ENCODE measurements at places on chromosomes 11 and 22.

- DNase-seq: no peak
Measured at GRCh38 chr11:69848201-69848600, 29.0 kb upstream of the FGF3 start.

DNA sequence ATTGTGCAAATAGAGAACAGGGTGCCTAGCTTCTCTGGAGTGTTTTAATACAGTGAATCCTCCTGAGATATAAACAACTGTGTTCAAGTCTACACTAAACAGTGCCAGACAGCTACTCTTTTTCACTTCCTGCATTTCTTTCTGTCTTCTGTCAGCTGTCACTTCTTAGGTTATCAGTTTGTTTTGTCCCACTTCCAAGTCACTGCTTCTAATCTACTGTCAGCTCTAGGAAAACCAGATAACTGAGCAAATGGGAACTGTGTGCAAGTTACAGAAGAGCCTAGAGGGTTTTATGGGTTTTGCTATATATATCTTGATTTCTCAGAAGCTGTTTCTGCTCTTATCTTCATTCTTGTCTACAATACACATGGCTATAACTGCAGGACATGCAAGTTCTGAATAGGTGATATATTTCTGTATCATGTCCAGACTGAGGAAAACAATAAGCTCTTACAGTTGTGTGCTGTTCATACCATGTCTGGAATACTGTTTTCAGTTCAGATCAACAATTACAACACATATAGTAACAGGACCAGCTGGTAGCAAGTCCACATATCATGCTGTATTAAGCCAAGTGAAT, 5.8 kb downstream of the PITPNB start:
- DNase-seq: no peak

DNA sequence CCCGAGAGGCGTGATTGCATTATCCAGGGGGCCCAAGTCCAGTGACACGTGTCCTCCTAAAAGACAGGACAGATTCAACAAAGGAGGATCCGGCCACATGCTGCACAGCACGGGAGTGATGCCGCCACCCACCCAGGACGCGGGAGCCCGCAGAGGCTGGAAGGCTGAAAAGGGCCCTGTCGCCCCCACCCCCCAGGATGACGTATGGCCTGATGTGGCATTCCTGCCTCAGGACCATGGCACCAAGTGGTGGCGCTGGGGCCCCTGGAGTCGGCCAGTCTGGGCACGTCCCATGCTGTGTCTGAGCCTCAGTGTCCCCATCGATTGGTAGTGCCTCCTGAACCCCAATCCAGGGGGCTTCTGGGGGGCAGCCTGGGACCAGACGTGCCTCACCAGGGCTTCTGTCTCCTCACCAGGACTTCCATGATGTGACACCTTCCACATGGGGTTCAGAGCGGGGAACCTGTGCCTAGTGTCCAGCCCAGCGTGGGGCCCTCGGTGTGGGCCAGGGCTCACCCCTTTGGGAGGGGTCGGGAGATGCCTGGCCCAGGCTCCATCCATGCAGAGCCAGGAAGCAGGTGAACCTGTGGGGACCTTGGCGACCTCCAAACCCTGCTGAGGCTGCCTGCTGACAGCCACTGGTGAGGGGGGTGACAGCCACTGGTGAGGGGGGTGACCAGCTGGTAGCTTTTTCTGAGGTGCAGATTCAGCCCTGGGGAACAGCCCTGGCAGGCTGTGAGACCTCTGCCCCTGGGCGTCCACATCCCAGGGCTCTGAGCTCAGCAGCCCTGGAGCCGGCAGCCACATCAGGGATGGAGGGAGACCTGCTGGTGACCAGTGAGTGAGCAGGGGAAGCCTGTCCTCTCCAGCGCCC, 75.3 kb downstream of the KCNQ1 start:
- DNase-seq: peak; percentile 9

DNA sequence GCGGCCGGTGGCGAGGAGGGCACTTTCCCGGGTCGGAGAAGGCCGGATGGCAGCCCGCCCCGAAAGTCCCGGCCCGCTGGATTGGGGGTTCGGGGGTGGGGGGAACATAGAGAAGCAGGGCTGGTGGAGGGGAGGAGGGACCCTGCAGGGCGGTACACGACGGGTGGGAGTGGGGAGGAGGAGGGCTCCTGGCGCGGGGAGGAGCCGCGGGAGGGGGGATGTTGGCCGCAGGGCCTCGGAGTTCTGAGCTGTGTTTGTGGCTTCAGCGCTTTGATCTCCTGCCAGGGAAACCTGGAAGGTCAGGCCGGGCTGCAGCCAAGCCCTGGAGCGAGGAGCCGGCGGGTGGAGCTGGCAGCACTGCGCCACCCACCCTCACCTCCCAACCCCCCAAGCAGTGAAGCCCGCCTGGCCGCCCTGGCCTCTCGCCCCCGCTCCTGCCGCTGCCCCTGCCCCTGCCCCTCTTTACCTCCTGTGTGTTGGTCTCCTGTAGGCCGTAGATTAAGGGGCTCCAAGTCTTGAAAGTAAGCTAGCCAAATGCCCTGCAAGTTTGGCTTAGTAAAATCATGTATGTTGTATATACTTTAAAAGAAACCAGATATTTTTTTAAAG, 30.9 kb downstream of the C22orf31 start:
- DNase-seq: peak; percentile 86

GRCh38 chr11:48095779-48096470, 115.6 kb downstream of the PTPRJ start:
- DNase-seq: no peak

GRCh38 chr11:103488031-103488461, 378.8 kb downstream of the DYNC2H1 start:
- DNase-seq: no peak

- DNase-seq: no peak
Measured at GRCh38 chr11:45332276-45332934, 46.3 kb upstream of the SYT13 start.

DNA sequence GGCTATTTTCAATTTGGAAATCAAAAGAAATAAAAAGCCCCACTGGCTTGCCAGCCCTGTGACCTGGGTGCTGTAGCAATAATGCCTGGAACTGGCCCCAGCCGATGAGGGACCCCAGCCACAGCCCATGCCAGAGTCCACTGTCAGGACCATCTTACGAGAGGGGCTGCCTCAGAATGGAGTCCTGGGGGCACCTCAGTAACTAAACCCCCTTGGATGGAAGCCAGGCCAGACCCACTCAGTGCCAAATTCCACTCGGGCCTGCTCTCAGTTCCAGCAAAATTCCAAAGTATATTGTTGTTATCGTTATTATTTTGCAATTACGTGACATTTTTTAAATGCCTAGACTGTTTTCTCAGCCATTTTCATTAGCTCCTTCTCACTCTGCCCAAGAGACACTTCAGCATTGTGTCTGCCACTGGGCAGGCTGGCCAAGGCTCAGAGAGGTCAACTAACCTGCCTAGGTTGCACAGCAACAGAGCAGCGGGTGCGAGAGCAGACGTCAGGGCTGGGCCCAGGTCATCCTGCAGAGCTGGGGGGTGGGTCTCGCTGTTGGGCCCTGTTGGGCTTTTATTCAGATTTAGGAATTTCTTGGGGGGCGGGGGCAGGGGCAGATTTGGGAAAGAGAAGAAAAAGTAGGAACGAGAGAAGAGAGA, 19.5 kb downstream of the CDKN1C start:
- DNase-seq: no peak

DNA sequence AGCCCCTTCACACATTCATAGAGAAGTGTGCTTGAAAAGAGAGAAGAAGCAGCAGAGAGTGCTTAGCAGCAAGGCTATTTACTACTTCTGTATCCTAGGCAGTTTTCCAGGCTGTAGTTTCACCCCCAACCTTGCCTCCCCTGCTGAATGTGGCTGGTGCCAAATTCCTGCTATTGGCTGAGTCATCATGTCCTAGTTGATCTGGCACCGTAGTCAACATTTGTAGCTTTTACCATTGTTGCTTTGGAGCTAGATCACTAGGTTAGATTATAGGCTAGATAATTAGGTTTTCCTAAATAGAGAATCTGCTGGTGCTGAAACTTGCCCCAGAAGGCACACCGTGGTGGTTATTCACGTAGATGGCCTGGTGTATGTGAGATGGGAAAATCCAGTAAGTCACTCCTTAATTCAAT, 32.7 kb downstream of the ARHGAP42 start:
- peak; percentile 71 for DNase-seq

- no peak for DNase-seq
Measured at GRCh38 chr11:16406226-16406625, 49.9 kb upstream of the SOX6 start.

DNA sequence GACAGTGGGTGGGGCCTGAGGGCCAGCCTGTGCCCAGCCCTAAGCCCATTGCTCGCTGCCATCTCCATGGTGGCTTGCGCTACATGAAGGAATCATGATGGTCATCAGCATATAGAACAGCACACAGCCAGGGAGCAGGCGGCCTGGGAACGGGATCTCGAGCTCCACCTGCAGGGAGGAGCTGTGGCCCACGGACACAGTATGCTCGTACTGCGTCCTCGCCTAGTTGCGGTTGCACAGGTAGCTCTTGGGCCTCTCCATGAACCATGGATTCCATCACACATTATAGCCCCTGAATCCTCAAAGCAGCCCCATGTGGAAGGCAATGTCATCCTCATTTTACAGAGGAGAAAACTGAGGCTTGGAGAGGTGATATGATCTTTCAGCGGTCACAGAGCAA, 15.1 kb downstream of the SEC14L4 start:
- no peak for DNase-seq

DNA sequence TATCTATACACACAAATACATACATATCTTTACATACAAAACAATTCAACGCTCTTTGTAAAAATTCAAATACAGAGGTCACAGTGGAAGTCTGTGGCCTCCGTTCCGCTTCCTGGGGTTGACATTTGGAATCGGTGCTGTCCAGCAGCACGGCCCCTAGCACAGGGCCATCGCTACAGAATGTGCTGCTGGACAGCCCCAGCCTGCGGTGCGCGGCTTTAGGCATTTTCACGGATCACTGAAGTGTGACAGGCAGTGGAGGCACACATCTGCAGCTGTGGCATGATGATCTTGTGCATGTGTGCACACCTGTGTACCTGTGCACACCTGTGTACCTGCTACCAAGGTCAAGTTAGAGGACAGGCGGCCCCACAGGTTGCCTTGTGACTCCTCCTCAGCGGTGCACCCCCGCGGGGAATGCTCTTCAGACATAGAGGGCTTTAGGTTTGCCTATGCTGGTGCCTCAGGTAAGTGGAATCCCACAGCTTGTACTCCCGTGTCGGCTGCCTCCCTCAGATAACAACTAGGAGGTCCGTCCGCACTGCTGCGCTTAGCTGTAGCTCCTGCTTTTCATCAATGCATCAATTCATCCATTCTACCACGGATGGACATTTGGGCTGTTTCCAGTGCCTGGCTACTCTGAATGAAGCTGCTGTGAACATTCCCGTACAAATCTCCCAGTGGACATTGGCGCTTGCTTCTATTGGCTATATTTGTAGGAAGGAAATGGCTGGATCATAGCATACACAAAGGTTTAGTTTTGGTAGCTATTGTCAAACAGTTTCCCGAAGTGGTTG, 29.9 kb downstream of the GAL start:
- no peak for DNase-seq

- no peak for DNase-seq
Measured at GRCh38 chr11:119117004-119117706, 4.2 kb upstream of the HINFP start.

GRCh38 chr11:63623513-63624140, 9.4 kb upstream of the PLAAT3 start:
- no peak for DNase-seq

GRCh38 chr11:90532125-90532524, 309.3 kb upstream of the CHORDC1 start:
- no peak for DNase-seq

DNA sequence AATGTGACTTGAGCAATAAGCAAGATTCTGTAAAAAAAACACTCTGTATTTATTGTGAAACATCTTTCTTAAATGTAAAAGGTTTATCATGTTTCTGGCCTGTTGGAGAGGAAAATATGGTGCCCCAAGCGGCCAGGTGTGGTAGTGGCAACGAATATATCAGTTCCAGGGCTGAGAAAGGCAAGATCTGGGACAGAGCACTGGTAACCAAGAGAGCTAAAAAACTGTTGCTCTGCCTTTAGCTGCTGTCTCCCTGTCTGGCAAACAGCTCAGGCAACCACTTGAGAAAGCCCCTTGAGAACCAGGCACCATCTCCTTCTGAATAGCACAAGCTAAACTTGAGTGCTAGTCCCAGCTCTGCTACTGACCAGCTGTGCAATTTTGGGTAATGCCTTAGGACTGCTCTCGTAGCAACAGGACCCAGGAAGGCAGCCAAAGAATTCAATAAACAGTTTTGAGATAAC, 129.9 kb downstream of the KCNC1 start:
- DNase-seq: no peak

- DNase-seq: no peak
Measured at GRCh38 chr11:100827934-100828661, 141.0 kb downstream of the ARHGAP42 start.

DNA sequence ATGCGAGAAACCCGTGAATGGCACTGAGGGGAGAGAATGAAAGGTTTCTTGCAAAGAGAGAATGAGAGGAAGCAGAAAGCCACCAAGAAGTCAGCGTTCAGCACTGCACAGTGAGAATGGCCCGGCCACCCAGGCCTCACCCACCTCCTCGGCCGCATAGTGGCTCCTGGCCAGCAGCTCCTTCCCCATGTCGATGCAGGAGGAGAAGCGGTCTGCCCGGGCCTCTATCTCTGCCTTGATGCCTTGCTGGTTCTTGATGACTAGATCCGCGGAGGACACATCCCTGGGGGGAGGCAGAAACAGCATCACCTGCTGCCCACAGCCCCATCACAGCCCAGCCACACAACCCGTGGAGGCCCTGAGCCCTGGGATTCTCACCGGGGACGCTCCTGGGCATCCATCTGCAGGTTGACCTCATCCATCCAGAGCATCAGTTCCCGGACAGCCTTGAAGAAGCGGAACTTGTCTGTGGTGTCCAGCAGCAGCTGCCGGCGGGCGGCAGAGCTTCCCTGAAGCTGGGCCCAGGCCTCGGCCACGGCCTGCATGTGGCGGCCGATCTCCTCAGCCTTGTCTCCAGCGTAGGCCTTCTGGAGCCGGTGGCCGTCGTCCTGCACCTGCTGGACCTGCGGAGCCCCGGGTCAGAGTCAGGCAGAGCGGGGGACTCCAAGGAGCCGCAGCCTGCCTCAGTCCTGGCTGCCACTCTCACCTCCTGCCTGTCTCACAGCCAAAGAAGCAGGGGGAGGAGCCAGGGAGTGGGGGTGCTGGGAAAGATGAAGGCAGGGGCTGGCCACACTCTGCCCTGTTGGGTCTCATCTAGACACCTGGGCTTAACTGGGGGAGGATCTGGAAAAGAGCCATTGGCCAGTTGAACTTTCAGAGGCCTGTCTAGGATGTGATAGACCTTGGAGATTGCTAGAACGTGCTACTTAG, 12.2 kb upstream of the RBM4B start:
- no peak for DNase-seq

GRCh38 chr11:15817001-15817400, 539.3 kb downstream of the SOX6 start:
- DNase-seq: no peak

DNA sequence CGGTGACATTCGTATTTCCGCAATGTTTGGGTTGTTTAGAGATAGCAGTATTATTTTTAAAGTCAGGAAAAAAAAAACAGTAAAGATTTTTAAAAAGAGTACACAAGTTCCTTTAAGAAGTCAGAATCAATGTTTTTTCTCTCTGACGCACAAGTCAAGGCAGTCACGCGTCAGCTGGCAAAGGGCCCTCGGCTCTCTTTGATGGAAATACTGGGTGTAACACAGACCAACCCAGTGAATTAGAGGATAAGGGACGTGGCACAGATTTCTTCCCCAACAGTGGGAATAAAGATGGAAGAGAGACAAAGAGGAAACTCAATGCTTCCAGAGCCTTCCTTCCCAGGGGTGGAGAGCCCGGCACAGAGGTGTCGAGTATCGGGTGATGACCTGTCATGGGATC, 13.4 kb downstream of the ASCC2 start:
- DNase-seq: no peak

- DNase-seq: peak; percentile 27
Measured at GRCh38 chr11:44017443-44018126, 30.2 kb upstream of the ACCSL start.

- DNase-seq: no peak
Measured at GRCh38 chr22:19456541-19456940, 9.0 kb upstream of the C22orf39 start.

Data from mucosa of gallbladder (tissue), 1 donor.